ENCODE measurements at places on chromosomes 2 and 18.

DNA sequence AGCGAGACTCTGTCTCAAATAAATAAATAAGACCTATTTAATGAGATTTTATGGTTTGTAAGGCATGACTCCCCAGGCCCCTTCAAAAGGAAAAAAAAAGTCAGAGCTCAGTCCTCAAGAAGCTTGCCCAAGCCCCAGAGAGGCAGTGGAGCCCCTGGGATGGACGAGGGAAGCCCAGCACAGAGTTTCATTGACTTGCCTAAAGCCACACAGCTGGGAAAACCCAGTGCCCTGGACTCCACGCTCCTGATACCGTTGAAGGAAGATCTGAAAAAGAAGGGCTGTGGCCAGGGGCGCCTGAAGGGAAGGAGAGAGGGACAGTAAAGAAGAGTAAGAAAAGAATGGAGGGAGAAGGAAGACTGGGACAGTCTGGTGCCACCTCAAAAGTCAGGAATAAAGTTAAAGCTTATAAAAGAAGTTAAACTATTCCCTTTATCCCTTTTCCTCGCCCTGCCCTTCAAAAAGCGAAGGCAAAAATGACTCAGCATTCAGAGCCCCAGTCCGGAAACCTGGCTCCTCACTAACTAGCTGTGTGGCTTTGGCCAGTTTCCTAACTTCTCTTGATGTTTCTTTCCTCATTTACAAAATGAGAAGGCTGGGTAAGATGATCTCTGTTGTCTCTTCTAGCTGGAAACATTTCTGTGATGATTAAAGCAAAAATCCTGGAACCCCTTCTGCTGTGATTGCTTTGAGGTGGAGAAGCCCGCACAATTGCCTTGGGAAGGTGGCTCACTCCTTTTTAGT is 46.7 kb downstream of the LYPD1 start:
- no peak for DNase-seq

- no peak for DNase-seq
Measured at GRCh38 chr2:72982781-72983499, 65.6 kb downstream of the EMX1 start.

GRCh38 chr2:142944264-142944663 is 66.8 kb downstream of the KYNU start:
- DNase-seq: no peak

DNA sequence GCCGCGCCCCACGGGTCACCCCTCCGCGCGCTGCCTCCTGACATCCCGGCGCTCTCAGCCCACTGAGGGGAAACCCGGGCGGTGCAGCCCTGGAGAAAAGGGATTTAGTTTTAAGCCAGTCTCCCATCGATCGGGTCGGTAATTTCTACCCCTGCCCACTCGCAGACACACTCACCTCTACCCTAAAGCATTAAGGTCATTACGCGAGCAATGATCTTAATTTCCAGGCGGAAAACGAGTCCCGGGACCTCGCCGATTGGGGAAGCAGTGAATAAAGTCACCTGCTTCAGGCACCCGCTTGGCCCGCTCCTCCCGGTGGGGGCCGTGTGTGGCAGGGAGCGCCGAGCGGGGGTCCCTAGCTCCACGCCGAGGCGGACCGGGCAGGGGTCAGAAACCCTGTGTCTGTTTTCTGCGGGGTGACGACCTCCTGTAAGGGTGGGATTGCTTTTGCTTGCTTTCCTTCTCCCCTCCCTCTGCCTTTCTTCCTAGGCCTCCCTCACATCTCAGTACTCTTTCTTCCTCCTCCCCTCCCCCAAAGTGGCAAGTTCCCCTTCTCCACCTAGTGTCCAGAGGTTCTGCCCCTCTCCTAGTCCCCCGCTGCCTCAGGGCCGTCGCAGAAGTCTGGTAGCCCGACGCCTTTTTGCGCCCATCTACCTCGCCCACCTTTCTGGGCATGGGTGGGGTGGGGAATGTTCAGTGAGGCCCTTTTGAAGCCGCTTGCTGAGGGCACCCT is 142.6 kb downstream of the MEIS1 start:
- no peak for DNase-seq

DNA sequence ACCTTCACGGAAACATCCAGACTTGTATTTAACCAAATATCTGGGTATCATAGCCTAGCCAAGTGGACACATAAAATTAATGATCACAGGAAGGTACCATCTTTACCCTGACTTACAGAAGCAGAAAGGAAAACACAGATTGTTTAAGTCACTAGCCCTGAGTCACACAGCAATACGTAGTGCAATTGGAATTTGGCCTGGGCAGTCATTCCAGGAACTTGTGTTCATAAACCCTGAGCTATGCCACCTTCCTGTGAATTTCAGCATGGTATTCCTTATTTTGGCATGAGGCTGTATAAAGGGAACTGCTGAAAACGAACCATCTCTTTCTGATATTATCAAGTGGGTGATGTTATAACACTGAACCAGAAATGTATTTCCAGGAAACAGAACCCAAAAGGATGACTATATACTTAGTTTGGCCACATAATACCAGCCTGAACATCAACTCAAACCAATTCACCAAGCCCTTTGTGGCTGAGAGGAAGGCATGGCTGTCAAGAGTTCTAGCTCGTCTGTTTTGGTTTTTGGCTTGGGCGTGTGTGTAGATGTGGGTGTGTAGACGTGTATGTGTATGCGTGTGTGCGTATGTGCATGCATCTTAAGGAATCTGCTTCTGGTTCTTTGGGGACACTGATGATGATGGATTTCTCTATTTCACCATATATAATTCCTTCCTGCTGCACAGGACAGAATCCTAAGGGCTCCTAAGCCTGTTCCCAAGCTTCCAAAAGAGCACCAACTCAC is 533.4 kb upstream of the ID2 start:
- no peak for DNase-seq

DNA sequence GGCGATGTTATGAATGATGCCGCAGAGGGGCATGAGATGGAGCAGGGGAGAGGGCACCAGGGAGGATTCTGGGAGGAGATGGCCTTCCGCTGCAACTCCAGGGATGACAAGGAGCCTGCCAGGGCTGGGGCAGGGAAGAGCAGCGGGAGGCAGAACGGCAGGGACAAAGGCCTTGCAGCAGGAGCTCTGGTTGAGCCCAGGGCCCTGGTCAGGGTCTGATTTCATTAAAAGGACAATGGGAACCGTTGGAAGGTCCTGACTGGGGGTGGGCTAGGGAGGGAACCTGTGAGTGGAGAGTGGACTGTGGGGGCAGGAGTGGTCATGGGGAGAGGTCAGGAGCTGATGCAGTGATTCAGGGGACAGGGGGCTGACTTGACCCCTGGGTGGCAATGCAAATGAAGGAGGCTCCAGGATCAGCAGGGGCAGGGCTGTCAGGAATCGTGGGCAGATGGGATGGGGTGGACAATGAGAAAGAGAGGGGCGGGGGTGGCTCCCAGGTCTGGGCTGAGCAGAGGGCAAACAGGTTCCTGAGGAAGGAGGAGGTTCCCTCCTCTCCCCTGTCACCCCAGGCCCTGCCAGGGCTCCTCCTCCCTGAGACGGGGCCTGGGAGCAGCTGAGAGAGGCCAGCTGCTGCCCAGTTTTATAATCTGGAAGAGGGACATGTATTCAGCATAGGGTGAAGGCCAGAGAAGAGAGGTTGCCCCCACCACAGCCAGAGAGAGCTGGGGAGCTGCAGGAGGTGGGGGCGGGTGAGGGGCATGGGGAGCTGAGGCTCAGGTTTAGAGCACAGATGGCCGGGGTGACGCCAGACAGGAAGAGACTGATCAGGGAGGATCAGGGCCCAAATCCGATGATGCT is 7.3 kb upstream of the DUSP2 start:
- no peak for DNase-seq

DNA sequence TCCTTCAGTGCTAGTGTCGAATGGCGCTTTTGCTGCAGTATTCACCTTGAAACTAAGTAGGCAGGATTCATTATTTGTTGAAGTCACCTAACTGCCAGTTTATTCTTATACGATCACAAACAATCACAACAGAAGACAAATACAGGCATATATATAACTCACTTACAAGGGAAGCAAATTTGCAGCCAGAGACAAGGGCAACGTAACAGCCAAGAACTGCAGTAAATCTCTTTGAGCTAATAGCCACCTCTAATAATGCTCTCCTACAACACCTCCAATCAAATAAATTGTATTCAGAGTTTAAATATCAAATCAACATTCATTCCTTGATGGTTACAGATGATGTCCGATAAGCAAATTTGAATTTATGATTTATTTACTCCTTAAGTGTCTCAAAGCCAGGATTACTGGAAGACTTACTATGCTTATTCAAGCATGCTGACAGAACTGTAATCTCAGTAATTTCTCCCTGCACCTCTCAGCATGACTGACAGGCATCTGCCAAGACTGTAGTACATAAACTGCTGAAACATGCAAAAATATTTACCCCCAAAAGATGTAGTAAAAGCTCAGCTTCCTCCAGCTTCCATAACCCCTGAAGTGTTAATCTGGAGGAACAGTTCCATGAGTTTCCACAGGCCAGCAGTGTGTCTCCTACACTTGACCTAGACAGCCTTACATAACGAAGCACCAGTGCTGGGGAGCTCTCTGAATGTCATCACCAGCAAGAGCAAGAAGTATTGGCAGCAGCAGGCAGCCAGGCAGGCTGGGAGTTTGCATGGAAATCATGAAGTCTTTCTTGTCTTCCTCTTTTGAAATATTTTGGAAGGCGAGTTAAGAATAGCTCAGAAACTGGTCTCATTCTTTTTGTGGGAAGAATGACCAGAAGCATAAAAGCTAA is 20.9 kb upstream of the SCN1A start:
- DNase-seq: no peak

DNA sequence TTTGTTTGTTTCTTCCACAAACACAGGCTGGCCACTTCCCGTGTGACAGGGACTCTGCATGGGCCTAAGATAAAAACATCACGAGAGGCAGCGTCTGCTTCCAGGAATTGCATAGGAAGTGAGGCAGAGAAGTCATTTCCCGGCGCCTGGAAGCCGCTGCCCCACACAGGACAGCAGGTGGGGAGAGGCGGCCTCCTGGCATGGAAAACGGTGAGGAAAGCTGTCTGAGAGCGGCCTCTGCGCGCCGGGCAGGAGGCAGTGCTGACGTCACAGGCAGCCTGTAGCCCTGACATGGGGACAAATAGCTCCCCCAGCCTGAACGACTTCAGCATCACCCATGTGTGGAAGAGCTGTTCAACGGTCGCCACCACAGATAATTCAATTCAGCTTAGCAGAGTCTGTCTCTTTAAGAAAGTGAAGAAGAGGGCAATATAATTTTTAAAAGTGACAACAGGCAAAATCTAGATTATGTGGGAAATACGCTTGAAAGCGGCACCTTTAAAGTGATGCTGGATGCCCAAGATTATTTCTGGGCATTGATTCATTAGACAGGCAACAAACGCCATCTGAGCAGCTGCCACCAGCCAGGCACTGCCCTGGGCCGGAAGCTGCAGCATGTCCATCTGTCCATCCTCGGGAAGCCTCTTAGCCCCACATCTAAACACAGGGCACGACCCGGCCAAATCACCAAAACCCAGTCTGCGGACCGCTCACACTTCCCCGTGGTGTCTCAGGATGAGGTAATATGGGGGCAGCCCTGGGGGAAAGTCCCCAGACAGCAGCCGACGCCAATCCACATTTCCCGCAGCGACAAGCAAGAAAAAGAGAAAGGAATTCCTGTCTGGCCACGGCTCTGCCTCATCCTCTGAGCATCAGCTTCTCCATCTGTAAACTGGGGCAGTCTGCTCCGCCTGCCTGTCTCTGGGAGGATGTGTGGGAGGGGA is 138.9 kb downstream of the PXDN start:
- DNase-seq: peak; percentile 37

- DNase-seq: peak; percentile 45
Measured at GRCh38 chr2:67446491-67446911, 49.4 kb downstream of the ETAA1 start.

GRCh38 chr2:207727261-207727660 is 15.8 kb downstream of the CCNYL1 start:
- DNase-seq: no peak

DNA sequence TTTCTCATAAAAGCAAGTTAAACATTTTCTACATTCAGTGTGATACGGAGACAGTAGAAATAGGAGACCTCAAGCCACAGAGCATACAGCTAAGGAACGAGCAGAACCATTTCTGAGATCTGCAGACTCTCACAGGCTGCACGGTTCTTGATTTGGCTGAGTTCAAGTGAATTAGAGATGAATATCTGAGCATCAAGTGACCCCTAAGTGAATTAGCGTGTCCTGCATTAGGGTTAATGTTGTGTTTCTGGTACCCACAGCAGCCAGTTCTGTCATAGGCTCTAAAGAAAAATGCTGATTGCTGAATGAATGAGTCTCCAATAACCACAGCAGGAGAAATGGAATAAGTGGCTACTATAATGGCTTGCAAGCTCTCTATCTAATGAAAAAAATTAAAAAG is 265.9 kb upstream of the SYT4 start:
- DNase-seq: no peak

DNA sequence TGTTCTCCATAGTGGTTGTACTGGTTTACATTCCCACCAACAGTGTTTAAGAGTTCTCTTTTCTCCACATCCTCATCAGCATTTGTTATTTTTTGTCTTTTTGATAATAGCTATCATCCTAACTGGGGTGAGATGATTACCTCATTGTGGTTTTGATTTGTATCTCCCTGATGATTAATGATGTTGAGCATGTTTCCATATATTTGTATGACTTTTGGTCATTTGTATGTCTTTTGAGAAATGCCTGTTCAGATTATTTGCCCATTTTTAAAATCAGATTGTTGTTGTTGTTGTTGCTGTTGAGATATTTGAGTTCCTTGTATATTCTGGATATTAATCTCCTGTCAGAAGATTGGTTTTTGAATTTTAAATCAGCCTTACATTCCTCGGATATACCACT is 147.5 kb downstream of the NCOA1 start:
- no peak for DNase-seq

DNA sequence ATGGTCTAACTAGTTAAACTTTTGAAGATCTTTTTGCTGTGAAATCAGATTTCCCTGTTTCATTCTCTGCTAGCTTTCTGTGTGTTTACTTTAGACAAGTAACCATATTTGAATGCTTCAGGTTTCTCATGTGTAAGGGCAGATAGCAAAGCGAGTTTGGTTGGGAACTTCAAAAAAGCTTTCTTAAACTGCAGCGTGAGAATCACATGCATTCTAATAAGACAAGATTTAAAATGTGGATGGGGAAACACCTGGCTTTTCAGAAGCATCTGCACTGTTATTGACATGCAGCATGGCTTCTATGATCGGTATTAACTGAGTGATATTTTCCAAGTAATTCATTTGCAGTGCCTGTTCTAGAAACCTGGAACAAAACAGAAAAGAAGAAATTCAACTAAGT is 119.3 kb downstream of the ABCA12 start:
- DNase-seq: no peak

GRCh38 chr2:62525549-62526269 is 19.7 kb upstream of the TMEM17 start:
- DNase-seq: no peak

GRCh38 chr18:43420950-43421349 is 143.7 kb upstream of the SYT4 start:
- DNase-seq: no peak

Measured in NCI-H1417 (cell line).